ENCODE measurements at places on chromosomes 6 and 20.

- no peak overlapping the region for H3K4me3 ChIP-seq
- no peaks in the 10 kb centered on the region for H3K27me3 ChIP-seq
- no peaks in the 10 kb centered on the region for H3K4me1 ChIP-seq
- H3K27ac ChIP-seq = no peak overlapping the region
- DNase-seq = no peak
Measured at GRCh38 chr6:21808551-21809242, 215.1 kb downstream of the SOX4 start.

DNA sequence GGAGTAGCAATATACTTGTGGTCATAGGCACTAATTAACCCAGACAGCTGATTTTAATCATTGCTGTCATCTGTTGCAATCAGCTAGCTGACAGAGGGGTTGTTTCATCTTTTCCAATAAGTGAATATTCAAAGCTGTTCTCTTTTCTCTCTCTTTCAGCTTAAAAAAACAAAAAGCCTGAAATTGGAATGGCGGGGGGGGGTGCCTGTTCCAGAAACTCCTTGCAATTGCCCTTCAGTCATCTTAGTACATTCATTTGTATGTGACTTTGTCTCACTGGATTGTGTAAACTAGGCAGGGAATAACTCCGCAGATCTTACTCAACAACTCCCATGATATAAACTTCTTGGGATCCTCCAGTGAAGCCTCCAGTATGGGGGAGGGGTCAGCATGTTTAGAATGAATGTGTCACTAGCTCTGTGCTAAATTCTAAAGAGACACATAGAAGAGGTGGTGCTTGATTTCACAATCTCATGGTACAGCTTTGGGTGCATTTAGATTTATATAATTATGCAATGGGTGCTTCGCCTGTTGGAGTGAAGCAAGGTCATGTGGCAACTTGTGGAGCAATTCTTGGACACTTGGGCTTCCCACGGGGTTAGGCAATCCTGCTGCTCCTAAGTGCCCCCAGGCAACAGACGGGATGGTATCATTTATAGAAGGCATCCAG, 40.1 kb downstream of the SLC24A3 start:
- no peak overlapping the region for H3K4me3 ChIP-seq
- no peaks in the 10 kb centered on the region for H3K4me1 ChIP-seq
- no peak for DNase-seq
- H3K27me3 ChIP-seq = no peaks in the 10 kb centered on the region
- no peak overlapping the region for H3K27ac ChIP-seq

DNA sequence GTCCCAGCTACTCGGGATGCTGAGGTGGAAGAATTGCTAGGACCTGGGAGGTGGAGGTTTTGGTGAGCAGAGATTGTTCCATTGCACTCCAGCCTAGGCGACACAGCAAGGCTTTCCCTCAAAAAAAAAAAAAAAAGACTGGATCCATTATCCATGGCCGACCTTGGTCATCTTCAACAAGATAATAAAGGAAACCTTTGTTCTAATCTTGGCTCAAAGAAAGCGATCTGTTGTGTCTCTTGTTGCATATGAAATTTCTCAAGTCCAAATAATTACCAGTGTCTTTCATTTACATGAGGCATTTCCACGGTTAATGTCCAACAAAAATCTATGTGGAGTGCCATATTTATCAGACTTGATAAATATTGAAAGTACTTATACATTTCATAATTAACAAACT, 23.7 kb upstream of the KIF16B start:
- no peak for DNase-seq
- H3K27ac ChIP-seq = no peak overlapping the region
- no peak overlapping the region for H3K4me3 ChIP-seq
- H3K36me3 ChIP-seq = no peaks in the 10 kb centered on the region
- no peaks in the 10 kb centered on the region for H3K27me3 ChIP-seq

- peaks cover 45% of the 10 kb centered on the region for H3K36me3 ChIP-seq
- no peaks in the 10 kb centered on the region for H3K27me3 ChIP-seq
- no peak overlapping the region for H3K27ac ChIP-seq
- DNase-seq = no peak
- H3K4me1 ChIP-seq = no peaks in the 10 kb centered on the region
Measured at GRCh38 chr6:491233-491632, 99.7 kb downstream of the IRF4 start.

GRCh38 chr6:153613719-153614455, 425.2 kb upstream of the OPRM1 start:
- no peaks in the 10 kb centered on the region for H3K36me3 ChIP-seq
- no peak overlapping the region for H3K27ac ChIP-seq
- H3K4me1 ChIP-seq = no peaks in the 10 kb centered on the region
- no peak overlapping the region for H3K4me3 ChIP-seq
- DNase-seq = no peak

- no peaks in the 10 kb centered on the region for H3K4me1 ChIP-seq
- H3K4me3 ChIP-seq = no peak overlapping the region
- no peak overlapping the region for H3K27ac ChIP-seq
- no peaks in the 10 kb centered on the region for H3K36me3 ChIP-seq
- no peaks in the 10 kb centered on the region for H3K27me3 ChIP-seq
Measured at GRCh38 chr20:14698605-14699373, 361.4 kb upstream of the FLRT3 start.

GRCh38 chr20:42756991-42757390, 432.7 kb downstream of the PTPRT start:
- H3K27me3 ChIP-seq = no peaks in the 10 kb centered on the region
- no peaks in the 10 kb centered on the region for H3K36me3 ChIP-seq
- no peak for DNase-seq
- H3K4me1 ChIP-seq = no peaks in the 10 kb centered on the region
- H3K4me3 ChIP-seq = no peak overlapping the region

- no peak overlapping the region for H3K4me3 ChIP-seq
- no peak for DNase-seq
- H3K4me1 ChIP-seq = no peaks in the 10 kb centered on the region
- no peaks in the 10 kb centered on the region for H3K27me3 ChIP-seq
Measured at GRCh38 chr6:103819509-103819908, 1040.2 kb downstream of the HACE1 start.

DNA sequence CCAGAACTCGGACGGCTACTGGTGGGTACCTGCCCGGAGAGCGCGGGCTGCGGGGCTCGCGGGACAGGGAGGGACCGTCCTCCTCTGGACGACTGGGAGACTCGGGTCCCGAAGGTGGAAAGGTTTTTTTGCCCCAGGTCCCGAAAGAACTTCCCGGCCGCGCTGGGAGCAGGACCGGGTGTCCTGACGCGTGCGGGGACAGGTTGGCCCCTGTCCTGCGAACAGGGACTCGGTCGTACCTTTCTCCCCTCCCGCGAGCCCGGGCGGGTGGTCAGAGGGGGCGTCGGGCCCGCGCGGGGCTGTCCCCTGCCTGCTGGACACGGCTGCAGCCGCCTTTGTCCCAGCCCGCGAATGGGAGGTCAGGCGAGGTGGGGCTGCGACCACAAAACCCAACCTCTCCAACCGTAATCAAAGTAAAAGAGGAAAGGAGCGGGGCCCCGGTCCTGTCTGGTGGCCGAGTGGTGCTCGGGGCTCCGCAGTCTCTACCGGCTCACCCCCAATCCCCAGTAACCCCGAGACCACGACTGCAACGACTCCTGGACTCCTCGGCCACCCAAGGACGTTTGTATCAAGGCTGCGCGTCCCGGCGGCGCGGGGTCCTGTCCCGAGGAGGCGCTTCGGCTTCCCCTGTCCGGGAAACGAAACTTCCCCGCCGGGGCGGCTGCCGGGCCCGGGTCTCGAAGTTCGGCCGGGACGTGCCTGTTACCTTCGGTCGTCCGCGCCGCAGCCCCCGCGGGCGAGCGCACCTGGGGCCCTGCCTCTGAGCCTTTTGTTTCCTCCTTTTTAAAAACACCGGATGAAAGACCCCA, 798 bp downstream of the DSP start:
- peaks cover 4% of the 10 kb centered on the region for H3K36me3 ChIP-seq
- H3K4me3 ChIP-seq = peak overlapping the region; percentile 84

Data from H9 (cell line).